ENCODE measurements at places on chromosomes 12 and 14.

DNA sequence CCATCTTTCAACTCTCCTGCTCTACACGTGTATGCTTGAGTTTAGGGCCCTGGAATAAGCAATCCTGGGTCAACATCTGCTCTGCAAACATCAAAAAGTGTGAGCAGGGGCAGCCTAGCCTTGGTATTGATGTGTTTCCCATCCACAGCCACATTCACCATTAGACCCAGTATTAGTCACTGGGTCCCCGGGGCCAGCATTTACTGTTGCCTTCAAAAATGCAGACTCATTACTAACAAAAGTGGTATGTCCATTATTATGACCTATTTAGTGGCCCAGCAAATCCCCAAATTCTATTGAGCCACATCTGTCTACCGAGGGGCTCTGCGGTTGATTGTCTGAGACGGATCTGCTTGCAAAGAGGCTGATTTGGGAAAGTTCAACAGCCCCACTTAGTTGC, 661.8 kb downstream of the DIO2 start:
- no peak for DNase-seq

- no peak for DNase-seq
Observed at GRCh38 chr12:126741536-126742240, 1525.3 kb upstream of the TMEM132C start.

DNA sequence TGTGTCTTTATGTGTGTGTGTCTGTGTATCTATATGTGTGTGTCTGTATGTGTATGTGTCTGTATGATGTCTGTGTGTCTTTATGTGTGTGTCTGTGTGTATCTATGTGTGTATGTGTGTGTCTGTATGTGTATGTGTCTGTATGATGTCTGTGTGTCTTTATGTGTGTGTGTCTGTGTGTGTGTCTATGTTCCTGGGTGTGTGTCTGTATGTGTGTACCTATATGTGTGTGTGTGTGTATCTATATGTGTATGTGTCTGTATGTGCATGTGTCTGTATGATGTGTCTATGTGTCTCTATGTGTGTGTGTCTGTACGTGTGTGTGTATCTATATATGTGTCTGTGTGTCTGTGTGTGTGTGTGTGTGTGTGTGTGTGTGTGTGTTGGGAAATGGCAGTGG, 19.0 kb upstream of the CD9 start:
- no peak for DNase-seq

DNA sequence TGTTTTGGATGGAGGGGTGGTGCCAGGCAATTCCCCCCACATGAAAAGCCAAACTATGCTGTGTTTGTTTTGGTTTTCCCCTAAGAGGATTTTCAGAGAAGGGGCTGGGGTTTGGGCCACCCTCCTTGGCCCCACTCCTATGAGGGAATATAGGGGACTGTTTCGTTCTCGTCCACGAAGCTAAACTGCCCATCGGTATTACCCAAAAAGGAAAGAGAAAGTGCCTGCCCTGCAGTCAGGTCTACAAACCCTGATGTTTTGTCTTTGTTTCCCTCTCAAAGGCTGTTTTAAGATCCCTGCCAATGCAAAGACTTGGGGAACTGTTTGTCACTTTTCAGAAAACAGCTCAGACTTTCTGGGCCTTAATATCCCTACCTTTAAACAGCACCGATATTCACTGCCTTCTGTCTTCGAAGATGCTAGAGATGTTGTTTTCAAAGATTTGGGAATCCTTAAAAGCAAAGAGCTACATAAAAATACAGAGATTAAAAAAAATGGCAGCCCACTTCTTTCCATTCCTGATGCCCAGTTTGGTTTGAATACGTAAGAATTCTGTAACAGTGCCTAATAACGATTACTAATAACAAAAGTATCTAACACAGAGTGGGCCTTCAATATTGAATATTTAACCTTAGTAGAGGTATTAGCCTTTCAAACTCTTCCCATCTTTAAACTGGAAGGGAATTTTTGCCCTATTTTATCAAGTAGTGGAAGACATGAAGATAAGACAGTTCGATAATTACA, 518.4 kb downstream of the MED13L start:
- DNase-seq, result no peak

DNA sequence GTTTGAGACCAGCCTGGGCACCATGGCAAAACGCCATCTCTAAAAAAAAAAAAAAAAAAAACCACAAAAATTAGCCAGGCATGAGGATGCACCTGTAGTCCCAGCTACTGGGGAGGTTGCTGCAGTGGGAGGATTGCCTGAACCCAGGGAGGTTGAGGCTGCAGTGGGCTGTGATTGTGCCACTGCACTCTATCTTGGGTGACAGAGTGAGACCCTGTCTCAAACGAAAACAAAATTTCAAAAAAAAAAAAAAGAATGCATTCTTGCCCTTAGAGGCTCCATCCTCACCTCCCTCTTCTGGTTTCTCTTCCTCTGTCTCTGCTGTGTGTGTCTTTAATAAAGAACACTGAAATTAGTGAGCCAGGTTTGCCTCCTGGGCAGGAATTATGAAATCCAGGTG, 107.8 kb downstream of the VCPKMT start:
- DNase-seq, result no peak

- DNase-seq, result no peak
Observed at GRCh38 chr14:75280831-75281653, 2.4 kb downstream of the FOS start.

DNA sequence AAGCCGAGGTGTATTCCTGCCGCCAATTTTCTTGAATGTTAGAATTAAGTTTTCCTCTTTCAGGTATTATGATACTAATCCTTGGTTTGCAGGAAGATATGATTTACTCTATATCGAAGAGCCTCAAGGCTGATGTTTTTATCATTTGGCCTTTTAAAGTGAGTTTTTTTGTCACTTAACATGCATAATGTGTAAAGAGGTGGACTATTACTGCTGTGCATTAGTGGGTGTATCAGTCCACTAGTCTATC, 11.1 kb upstream of the TMPO start:
- no peak for DNase-seq

DNA sequence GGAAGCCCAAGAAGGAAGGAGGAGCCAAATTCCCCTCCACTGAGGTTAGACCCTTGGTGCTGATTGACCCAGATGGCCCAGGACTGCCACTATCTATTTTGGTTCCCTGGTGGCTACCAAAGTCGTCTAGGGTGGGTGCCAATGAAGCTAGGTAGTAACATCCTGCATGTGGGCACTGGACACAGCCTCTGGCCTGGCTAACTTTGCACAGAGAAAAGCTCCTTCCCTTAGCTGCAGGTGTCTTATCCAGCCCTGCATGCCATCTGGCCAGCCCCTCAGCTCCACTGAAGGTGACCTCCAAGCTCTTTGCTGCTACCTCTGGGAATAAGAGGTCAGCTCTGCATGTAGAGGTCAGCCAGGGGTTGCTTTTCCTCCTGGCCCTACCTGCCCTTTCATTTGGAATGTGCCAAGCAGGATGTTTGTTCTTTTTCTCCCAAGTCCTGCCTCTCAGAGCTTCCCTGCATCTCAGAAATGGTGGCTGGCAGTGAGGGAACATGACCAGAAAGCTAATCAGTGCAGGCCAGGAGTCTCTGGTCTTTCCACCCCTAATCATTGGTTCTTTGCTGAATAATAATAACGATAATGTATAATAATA, 34.0 kb downstream of the JDP2 start:
- DNase-seq, result no peak

GRCh38 chr12:122977655-122978392, 2.7 kb upstream of the ARL6IP4 start:
- no peak for DNase-seq

DNA sequence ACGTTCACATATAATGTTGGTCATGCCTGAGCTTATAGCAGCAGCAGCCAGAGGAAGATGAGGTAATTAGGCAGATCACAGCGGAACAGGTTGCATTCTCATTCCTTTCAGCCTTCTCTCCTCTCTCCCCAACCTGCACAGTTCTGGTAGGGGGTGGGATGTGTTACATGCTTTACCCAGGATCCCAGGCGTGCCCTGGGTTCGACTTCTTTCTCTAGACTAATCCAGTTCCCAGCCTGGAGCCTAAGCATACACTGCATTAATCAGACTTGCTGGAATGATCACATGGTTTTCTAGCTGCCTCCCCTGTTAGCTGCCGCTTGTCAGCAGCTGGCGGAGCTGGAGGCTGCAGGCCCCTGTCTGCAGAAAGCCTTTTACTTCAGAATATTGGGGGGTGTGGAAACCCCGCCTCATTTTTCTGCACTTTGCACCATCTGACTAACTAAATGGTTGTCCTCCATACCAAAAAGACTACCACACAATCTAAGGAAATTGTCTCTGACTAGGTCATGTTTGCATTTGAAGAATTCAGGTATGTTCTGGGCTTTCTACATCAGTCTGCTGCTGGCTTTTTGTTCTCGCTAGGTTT, 46.0 kb upstream of the EVL start:
- no peak for DNase-seq

GRCh38 chr14:32399920-32400319, 70.8 kb downstream of the AKAP6 start:
- no peak for DNase-seq

DNA sequence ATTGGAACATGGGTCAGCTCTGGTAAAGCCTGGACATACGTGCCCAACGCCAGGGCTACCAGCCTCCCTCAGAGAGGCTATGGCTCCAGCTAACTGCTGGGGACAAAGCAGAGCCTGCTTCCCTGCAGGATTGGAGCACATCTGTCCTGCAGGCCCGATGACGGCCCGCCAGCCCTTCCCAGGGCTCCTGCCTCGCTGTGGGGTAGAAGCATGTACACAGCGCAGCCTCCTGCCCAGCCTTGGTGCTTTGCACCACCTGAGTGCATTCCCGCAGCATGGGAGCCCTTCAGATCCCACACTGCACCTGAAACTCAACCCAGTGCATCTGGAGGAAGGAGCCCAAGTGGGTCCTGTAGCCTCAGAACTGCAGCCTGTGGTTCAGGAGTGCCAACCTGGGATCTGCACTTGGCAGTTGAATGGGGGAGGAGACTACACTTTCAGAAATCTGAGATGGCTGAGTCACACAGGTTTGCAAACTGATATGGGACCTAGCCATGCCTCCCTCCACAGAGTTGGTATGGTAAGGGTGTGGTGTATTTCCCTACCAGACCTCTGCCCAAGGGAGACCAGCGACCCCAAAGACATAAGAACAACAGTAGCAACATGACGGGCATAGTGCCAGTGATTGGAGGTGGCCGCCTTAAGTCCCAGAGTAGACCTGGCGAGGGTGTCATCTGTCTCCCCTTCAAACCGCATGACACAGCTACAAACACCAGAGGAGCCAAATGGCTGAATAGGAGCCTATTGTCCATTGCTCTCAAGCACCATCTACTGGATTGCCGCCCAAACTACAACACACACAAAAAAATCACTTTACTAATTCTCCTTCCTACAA, 273.9 kb upstream of the MIS18BP1 start:
- no peak for DNase-seq

- no peak for DNase-seq
Observed at GRCh38 chr12:25811656-25812126, 146.8 kb upstream of the RASSF8 start.

DNA sequence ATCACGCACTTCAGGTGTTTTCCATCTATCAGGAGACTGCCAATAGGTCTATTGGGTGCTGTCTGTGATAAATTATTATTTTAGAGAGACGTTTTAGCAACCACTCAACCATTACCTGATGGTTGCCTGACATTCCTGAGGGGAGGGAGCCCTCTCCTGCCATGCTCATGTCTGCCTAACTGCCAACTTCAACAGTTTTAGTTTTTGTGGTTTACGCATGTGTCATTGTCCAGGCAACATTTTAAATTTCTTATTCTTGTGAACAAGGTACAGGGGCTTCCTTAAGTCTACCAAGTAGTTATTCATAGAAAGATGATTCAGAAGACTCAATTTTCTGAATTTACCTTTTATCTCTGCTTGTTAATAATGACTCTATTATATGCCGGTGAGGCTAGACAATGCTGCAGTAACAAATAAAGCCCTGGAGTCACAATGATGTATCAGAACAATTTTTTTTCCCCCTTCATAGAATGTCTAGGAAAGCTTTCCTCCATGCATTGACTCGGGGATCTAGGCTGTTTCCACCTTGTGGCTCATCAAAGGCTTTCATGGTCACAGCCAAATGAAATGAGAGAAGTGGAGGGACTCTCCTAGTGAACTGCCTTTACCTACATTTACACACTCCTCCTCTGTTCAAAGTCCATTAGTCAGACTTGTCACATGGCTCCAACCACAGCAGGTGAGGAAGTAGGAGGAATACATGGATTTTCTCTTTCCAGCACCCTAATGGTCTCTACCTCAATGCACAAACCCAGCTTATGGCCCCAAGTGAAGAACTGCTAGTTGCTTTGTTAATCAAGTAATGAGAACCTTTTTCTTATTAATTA, 225.8 kb downstream of the CRADD start:
- DNase-seq, result no peak

DNA sequence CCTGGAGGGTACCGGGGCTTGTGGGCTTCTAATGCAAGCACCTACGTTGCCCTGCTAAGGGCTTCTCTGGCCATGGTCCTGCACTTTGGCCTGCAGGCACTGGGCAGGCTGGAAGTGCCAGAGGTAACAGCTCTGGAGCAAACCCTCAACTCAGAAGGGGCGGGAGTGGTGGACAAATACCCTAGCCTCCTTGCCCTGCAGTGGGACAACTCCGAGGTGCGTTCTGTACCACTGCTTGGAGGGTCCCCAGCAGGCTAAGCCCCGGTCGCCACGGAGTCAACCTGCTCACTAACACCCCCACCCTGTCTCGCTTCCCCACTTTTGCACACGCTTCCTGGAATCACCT, 20.4 kb upstream of the BEGAIN start:
- DNase-seq, result no peak

DNA sequence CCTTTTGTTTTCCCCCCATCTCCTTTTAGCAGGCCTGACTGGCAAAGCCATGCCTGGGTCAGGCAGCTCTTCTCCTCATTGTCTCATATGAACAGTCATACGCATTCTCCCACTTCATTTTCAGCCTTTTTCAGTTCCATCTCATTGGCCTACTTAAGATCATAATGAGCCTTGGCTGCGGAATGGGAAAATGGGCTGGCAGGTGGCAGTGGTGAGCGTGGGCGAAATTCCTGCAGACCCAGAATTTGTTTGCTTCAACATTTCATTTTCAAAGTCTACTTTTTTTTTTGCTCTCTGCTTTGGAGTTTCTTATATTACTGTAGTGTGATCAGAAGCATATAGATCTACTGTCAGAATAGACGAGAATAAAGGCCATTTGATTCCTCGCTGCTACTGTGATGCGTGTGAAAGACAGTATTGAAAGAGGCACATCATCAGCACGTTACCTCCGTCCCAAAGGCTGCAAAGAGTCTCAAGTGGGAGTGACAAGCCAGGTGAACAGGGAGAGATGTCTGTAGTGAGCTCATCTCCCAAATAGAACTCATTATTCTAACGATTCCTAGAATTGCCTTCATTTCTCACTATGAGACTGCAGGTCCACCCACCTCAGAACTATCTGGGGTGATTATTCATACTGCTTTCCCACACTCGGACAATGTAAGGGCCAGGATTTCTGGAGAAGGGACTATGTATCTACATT, 73.7 kb downstream of the TBK1 start:
- no peak for DNase-seq
